ENCODE measurements at places on chromosomes 2 and 18.
A peak's percentile ranks its signal among the peaks of the same experiment; 100 is the strongest.

GRCh38 chr2:105788670-105789290 lies 44.1 kb downstream of the NCK2 start:
- no peak for DNase-seq

- no peak for DNase-seq
Observed at GRCh38 chr18:524466-524865, 24.0 kb upstream of the COLEC12 start.

DNA sequence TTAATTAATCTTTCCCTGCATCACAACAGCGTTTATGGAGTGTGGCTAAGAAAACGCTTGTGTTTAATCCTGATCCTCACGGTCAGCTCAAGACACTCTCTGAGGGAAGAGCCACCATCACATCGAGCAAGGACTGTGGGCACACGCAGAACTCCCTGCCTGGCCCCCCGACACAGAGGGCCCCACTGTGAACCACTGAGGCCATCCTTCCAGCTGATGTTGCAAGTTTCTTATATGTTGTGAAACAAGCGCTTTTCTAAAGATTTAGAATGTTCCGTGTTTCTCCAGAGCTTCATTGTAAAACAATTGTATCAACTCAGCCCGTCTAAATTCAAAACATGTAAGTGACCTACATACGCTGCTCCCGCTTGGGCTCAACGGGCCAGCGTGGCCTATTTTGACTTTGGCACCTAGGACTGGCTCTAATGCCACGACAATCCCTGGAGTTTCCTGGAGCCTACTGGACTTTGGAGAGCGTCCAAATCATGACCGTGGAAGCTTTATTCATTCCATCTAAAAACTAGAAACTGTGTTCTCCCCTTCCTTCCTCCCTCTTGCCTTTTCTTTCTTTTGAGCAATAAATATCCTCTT lies 34.9 kb downstream of the SERPINE2 start:
- DNase-seq, result no peak

- peak; percentile 92 for DNase-seq
Observed at GRCh38 chr18:63237881-63238692, 81.5 kb downstream of the BCL2 start.

DNA sequence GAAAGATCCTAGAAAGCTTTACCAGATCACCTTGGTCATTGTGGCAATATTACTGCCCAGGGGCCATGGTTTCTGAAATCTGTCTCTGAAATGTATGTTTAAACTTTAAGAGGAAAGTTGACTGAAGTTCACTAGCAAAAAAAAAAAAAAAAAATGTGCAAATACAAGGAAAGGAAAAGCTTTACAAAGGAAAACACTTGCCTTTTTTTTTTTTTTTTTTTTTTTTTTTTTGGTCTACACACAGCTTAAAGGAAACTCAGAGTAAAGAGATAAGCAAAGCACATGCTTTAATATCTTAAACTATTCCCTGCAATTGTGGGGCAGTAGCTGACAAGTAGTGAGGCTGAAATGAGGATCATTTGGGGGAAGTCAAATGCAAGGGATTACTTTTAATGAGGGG lies 174.2 kb upstream of the EPAS1 start:
- DNase-seq, result peak; percentile 4

DNA sequence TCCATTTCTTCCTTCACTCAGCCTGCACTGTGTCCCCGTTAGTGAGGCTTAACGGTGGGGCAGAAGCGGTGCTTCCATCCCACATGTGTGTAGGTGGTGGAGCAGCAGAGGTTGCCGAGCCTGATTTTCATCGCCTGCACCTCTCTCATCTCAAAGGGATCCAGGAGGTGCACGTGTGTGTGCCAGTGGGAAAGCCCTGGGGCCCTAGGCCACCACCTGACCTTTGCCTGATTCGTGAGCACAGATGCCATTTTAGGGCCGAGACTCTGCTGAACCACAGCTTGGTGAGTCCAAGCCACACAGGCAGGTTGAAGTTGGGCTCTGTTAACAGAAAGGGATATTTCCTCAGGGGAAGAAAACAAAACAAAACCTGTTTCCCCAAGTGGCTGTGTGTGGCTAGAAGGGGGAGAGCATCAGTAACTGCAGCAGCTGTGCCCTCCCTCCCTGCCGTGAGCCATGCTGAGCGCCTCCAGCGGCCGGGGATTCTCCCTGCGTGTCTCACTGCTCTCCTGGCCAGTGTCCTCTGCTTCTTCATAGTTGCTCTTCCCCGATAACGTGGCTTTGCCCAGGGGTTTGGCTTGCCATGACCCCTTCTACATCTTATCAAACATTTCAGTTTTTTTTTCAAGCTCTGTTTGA lies 81.5 kb downstream of the MAPRE2 start:
- peak; percentile 75 for DNase-seq

GRCh38 chr18:77108001-77108692 lies 24.4 kb downstream of the MBP start:
- DNase-seq, result peak; percentile 80

- no peak for DNase-seq
Observed at GRCh38 chr2:55401124-55401523, 18.5 kb downstream of the CCDC88A start.

- no peak for DNase-seq
Observed at GRCh38 chr2:128103407-128103806, 12.4 kb downstream of the UGGT1 start.

- no peak for DNase-seq
Observed at GRCh38 chr18:48955830-48956261, 5.1 kb upstream of the SMAD7 start.

GRCh38 chr2:119464981-119465380 lies 33.3 kb downstream of the TMEM37 start:
- DNase-seq, result no peak

DNA sequence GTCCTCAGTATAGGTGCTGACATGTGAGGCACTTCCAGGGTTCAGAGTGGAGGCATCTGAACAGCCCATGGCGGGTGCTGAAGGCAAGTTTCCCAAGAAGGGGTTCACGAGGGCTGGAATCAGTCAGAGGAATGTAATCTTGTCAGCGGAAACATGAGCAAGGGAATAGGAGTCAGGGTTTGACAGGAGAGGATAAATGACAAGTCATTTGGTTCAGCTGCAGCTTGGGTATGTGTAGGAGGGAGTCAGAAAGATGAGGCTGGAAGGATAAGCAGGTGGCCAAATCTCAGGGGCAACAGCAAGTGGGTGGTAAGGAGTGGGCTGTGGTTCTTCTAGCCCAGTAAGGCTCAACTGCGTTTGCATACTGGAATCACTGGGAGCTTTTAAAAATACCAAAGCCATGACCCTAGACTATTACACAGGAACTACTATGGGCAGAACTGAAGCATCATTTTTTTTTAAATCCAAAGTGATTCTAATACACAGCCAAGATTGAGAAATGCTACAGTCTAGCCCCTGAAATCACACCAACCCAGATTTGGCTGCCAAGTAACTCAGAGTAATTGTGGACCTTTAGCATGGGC lies 41.8 kb upstream of the NAB1 start:
- no peak for DNase-seq

DNA sequence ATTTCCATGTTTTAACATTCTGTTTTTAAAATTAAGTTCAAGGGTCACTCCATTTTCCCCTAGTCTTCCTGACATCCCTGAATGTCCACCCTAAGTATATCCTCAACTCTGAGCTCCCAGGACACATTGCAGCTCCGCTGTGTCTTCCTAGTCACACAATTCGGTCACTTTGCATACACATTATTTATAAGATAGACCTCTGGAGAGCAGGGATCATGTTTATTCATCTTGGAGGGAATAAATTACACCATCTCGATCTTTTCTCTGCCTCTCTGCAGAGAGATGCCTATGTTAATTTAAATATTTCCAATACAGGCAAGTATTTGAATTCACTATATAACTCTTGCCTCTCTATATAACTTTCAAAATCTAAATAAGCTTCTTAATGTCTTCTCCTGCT lies 166.2 kb downstream of the SLC39A10 start:
- DNase-seq, result no peak

DNA sequence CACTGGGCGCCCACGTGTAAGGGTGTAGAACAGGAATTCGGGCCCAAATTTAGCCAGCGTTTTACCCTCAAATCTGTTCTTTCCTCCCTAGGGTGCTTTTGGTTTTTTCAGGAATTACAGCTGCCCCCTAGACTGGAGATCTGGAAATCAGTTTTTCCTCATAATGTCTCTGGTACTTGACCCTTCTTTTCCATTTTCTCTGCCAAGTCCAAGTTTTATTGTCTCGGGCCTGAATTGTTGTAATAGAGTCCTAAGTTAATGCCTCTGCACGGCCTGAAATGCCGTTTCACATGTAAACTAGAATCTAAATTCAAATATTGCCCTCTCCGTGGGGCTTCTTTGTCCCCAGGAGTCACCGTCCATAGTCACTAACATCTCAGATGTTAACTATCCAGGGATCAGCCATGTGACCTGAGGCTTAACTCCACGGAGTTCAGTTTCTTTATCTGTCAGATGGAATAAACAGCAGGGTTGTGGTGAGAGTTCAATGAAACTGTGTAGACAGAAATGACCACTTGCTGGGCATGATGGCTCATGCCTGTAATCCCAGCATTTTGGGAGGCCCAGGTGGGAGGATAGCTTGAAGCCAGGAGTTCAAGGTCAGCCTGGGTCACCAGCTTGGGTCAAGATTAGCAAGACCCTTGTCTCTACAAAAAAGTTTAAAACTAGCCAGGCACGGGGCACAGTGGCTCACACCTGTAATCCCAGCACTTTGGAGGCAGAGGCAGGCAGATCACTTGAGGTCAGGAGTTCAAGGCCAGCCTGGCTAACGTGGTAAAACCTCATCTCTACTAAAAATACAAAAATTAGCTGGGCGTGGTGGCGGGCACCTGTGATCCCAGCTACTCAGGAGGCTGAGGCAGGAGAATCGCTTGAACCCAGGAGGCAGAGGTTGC lies 12.7 kb upstream of the CABLES1 start:
- DNase-seq, result no peak

GRCh38 chr18:8330575-8330974 lies 278.7 kb upstream of the RAB12 start:
- no peak for DNase-seq

- no peak for DNase-seq
Observed at GRCh38 chr2:3460831-3461800, 58.2 kb downstream of the ADI1 start.

DNA sequence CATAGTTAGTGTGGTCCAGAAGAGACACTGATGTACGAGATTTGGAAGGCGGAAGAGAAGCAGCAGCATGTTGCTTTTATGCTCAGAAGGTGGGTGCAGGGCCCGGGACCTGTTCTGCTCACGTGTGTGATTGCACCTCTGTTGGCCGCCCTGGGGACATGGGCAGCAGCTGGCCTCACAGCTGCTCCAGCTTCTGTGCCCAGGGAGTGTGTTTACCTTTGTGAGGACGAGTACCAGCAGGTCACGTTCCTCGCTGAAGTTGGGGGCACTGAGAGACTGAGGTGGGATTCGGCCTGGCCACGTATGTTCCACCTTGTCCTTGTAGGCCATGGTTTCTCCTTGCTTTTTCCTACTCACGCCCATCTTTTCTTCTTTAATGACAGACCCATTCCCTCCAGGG lies 86.3 kb downstream of the PMAIP1 start:
- DNase-seq, result no peak

DNA sequence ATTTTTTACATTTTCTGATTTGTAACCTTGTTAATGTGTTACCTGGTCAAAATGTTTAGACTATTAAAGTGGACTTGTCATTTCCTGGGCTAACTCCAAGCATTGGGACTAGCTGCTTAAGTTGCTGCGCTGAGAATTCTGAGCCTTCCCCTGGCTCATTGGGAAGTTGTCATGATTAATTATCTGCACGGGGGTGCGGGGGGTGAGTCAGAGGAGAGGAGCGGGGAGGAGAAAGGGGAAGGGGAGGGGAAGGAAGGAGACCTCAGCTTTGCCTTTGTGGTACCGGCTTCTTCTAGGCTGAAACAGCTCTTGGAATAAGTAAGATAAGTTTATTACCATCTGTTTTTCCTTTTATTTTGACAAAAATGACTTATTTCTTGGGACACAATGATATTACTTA lies 52.9 kb upstream of the APCDD1 start:
- DNase-seq, result peak; percentile 85

- peak; percentile 6 for DNase-seq
Observed at GRCh38 chr2:32788114-32788513, 158.6 kb upstream of the LTBP1 start.

GRCh38 chr2:96106991-96107707 lies 9.2 kb downstream of the ADRA2B start:
- no peak for DNase-seq

DNA sequence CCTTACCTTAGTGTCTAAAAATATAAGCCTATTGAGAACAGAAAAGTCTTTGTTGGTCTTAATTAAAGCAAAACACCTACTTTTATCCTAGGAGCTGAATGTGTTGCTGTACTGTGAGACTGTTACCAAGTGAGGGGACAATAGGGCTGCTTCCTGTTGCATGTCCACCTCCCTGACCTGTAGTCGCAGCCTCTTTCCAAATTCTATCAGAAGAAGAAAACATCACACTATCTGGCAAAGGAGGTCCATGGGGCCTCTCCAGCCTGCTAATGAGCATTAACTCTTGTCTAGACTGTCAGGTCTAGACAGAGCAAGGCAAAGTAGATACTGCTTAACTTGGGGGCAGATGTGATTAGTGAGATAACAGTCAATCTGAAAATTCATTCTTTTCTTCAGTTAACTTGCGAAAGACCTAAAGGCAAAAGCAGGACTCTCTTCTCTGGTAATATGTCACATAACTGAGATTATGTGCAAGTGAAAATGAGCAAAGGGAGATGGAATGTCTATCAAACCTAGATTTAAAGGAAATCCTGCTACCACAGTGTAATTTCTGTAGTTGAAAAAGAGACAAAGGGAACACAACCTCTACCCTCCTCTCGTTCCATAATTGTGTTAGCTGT lies 66.9 kb downstream of the CDH20 start:
- DNase-seq, result peak; percentile 50

- DNase-seq, result peak; percentile 30
Observed at GRCh38 chr2:109125593-109126500, 3.2 kb upstream of the SH3RF3 start.

GRCh38 chr2:68365087-68365486 lies at the start of gene PLEK:
Gene PLEK, plus strand, starts transcription at chr2:68365282. Its CDS starts 70 bp downstream, at chr2:68365352.
- no peak for DNase-seq

DNA sequence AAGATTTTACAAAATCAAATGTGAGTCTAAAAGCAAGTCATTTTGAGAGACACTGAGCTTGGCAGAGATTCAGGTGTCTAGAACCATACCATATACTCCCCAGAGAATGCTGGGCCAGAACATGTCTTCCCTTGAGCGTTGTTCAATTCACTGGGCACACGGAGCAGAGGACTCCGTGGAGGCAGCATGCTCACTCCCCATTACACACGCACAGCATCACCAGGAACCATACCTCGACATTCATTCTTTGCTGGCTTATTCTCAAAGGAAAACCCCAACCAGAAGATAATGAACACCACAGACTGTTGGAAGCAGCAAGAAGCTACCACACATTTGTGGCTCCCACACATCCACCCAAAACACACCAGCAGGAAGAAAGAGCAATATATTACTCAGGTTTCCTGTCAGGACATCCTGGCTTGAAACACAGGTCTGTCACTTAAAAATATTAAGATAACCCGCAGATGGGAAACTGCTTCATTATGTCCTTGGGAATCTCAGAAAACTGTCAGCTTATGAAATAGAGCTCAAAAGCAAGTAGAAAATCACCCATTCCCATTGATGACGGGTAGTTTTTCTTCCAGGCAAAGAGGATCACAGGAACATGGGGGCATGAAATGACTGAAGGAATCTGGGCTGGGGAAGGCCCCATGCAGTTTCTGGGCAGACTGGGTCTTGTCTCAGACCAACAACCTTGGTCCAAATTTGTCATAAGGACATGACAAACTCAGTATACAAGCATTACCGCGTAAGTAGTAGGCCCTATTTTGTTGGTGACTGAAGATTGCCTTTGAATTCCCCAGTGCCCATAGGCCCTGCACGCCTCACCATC lies 46.4 kb downstream of the PCBP1 start:
- DNase-seq, result peak; percentile 39
